ENCODE measurements at places on chromosomes 13 and 19.

GRCh38 chr13:73608711-73609485 is 525.3 kb downstream of the KLF12 start:
- no peak for DNase-seq

GRCh38 chr13:91169321-91170050 is 178.0 kb upstream of the MIR17HG start:
- DNase-seq: no peak

- DNase-seq: no peak
Measured at GRCh38 chr19:23255700-23256099, 5.5 kb upstream of the ZNF724 start.

- DNase-seq: no peak
Measured at GRCh38 chr13:110471833-110472162, 89.7 kb downstream of the RAB20 start.

DNA sequence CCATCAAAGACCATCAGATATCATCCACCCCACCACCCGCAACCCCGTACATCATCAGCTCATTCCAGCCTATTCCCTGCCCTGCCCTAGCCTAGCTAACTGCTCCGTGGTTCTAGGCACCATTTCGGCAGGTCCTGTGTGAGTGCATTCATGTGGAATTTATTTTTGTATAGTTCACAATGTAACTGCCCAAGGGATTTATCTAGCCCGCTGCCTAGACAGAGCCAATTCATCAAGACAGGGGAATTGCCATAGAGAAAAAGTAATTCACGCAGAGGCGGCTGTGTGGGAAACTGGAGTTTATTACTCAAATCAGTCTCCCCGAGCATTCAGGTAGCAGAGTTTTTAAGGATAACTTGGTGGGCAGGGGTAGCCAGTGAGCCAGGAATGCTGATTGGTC is 109.2 kb upstream of the UBL3 start:
- DNase-seq: no peak

DNA sequence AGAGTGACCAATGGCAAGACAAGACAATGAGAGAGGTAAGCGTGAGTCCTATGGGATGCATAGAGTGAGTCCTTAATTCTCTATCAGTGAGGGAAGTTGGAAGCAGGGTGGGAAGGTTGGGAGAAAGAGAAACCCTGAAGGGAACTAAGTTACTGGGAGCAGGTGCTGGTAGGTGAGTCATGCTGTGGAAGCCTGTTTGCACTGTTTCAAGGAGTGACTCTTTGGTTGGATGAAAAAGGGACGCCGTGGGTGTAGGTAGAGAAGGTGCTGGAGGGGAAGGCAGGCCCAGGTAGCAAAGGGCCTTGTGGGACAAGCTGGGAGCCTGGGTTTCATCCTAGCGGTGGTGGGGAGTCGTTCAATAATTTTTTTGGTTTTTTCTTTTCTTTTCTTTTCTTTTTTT is 21.9 kb downstream of the IGFL1 start:
- no peak for DNase-seq

- no peak for DNase-seq
Measured at GRCh38 chr13:105971312-105971711, 564.1 kb downstream of the EFNB2 start.

DNA sequence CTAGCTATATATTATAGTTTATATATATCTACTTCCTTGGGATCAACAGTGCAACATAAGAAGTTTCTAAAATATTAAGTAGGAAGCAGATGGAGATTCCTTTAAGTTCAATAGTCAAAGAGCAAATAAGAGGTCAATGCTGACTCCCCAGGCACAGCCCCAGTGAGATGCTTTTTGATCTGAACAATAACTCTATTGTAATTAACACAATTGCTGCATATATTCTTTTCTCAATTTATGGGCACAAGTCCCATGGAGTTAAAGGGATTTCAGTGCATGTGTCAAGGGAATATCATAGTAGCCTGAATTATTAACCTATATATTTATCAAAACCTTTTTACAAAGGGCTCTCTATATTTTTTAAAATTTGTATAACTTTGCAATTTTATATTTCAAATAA is 180.8 kb downstream of the SPRY2 start:
- DNase-seq: no peak

Measured in cortex of kidney (tissue), 1 donor.